ENCODE measurements at places on chromosomes 5 and 9.

DNA sequence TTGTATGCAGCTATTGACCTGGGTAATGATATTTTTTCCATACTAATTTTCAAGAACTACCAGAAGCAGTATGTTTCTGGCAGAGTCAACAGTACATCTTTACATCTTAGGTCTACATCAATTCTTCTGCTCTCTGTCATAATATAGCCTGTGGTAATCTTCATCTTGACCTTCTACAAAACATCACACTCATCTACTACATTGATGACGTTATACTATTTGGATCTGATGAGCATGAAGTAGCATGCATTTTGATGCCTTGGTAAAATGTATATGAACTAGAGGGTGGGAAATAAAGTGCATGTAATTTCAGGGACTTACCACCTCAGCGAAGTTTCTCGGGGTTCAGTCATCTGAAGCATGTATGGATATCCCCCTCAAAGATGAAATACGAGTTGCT, 629.7 kb upstream of the SGCD start:
- DNase-seq: no peak

DNA sequence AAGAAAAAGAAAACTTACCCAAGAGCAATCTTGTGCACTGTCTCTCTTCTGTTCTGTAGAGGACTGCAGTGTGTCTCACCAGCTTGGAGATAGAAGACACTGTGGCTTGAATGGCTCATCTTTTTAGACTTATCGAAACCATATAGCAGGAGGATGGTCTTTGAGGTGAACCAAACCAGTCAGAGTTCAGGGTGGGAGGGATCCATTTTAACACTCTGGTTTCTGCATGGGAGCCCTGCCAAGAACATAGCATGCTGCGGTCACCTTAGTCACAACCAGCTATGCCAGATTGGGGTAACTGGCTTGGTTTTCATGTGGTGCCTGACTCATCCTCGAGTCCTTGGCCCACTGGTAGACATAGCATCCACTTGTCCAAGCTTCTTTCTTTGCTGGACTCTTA, 135.1 kb downstream of the PAPPA start:
- DNase-seq: no peak

GRCh38 chr5:24325306-24325832, 319.4 kb downstream of the CDH10 start:
- DNase-seq: no peak

GRCh38 chr5:180290568-180291233, 1.2 kb downstream of the MAPK9 start:
- no peak for DNase-seq

DNA sequence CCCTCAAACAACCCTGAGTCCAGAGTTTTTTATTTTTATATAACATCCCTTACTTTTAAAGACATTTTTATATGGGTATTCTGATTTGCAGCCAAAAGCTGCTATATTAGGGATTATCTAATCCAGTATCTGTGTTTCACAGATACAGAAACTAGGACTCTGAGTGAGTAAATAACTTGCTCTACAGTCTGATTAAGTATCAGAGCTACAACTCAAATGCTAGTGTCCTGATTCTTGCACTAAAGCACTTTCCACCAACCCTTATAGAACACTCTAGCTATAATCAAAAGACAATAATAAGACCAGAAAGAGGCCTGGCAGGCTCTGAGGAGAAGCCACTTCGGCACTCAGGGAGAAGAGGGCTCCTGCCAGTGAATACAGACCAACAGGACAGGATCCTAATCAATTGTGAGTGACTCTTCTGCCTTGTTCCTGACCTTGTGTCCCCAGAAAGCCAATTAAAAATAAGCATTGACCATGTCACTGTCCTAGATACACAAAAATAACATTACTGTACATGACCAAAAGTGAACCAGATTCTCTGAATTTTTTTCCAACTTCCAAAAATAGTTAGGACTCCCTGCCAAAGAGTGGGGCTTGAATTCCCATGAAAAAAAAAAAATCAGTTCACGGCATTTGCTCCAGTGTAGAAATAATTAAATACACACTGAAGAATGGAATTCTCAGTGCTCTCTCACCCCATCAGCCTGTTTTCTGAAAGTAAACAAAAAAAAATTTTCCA, 63.6 kb upstream of the MAP3K1 start:
- DNase-seq: no peak

GRCh38 chr9:116646661-116647514, 40.2 kb upstream of the TRIM32 start:
- DNase-seq: no peak

- no peak for DNase-seq
Observed at GRCh38 chr9:74551266-74551665, 54.1 kb downstream of the RORB start.

GRCh38 chr9:138044485-138045383, 167.2 kb downstream of the CACNA1B start:
- no peak for DNase-seq

All from stimulated activated CD4-positive, alpha-beta T cell treated with anti-CD3 and anti-CD28 coated beads, TNF-alpha, amount 100 ng/mL, for 1 hour (primary cell).